Stimulated activated CD8-positive, alpha-beta memory T cell treated with anti-CD3 and anti-CD28 coated beads, Interleukin-12 subunit alpha, Interleukin-12 subunit beta, amount 100 ng/mL, for 4 hours (primary cell): ENCODE measurements at places on chromosomes 16 and 17.

DNA sequence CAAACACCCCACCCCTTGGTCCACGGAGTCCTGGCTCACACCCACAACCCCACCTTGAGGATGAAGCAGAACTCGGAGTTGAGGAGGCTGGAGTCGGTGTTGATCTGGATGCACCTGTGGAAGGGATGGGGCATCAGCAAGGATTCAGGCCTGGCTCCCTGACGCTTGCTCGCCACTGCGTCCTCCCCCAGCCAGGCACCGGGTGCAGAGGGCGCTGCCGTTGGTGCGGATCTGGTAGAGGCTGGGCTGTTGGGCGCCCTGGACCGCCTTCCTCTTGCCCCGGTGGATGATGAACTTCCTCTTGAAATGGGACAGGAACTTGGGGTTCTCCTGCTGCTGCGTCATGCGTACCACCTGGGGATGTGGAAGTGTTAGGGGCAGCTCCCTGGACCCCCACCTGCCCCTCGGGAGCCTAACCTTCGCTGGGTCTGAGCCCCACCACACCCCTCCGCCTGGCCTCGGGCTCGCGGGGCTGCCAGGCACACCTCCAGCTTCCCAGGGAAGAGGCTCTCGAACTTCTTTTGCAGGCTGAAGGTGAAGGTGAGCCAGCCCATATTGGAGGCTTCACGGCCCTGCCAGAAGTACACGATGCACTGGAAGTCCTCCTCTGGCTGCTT, 12.3 kb downstream of the FLII start:
- DNase-seq = no peak

DNA sequence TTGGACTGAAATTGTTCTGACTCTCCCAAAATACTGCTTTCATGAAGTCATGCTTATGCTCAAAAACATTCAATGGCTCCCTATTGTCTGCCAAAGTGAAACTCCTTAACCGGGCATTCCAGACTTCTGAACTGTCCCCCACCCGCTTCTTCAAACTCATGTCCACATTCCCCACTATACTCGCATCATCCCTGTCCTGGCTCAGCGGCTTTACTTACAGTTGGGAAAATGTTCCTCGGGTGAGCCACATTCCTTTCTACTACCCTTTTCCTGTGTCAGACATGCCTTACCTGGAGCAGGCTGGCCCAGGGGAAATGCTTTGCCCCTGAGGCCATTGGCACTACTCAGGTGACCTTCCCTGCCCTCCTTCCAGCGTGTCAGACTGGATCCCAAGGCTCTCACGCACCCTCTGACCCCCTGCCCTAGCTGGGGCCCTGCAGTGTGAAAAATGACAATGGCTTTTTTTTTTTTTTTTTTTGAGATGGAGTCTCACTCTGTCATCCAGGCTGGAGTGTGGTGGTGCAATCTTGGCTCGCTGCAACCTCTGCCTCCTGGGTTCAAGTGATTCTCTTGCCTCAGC, 5.3 kb downstream of the CYGB start:
- DNase-seq = no peak

DNA sequence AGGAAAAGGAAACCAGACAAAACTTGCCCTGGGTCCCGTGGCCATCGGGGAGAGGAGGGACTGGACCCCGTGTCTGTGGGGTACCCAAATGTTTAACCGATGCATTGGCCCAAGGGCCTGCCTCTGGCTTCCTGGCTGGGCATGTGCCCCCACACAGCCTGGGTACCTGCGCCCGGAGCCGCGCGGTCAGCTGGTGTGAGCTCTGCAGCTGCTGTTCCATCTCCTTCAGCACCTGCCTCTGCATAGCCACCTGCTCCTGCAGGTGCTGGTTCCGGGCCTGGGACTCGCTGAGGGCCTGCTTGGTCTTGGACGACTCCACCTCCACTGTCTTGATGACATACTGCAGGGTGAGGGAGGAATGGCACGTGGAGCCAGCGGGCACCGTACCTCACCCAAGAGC, 31.9 kb downstream of the KIFC3 start:
- DNase-seq = no peak

DNA sequence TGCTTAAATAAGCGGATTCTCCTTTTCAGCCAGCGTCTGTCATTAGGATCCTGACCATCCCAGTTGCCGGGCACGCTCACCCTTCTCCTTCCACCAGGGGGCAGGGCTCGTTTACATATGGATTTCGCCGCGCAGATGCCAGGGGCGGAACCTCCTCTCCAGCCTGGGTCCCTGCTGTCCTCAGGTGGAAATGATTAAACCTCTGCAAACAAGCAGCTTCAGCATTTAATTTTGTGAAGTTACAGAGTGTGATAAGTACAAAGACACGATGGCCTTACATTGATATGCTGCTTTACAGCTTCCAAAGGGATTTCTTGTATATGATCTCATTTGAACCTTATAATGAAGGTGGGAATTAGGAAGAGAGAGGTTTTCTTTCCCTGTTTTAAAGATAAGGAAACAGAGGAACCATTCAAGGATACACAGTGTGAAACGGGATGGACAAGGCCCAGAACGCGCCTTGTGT, 3.9 kb upstream of the KRT28 start:
- peak; percentile 53 for DNase-seq

- DNase-seq = no peak
These were observed 1576.8 kb downstream of the CDH8 start for GRCh38 chr16:60459463-60459862.

GRCh38 chr16:71431176-71431575, 10.7 kb downstream of the TLE7 start:
- DNase-seq = no peak

- DNase-seq = no peak
These were observed 41.1 kb upstream of the SOX9 start for GRCh38 chr17:72079700-72080099.

DNA sequence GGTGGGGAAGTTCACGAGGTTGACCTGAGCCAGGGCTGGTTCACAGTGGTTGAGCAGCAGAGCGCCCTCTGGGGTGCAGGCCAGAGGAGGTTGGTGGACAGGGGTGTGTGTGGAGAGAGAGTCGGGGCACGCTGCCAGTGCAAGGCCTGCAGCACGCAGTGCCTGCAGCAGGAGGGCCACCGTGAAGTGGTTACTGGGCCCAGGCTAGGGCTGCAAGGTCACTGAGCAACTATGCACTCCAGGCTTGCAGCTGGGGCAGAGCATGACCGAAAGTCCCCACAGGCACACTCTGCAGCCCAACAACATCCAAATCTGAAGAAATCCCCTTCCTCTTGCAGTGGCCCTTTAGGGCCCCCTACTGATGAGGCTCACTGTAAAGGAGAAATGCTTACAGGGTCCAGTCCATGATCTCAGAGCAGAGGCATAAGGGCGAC, 89.1 kb upstream of the NOL11 start:
- DNase-seq = no peak

DNA sequence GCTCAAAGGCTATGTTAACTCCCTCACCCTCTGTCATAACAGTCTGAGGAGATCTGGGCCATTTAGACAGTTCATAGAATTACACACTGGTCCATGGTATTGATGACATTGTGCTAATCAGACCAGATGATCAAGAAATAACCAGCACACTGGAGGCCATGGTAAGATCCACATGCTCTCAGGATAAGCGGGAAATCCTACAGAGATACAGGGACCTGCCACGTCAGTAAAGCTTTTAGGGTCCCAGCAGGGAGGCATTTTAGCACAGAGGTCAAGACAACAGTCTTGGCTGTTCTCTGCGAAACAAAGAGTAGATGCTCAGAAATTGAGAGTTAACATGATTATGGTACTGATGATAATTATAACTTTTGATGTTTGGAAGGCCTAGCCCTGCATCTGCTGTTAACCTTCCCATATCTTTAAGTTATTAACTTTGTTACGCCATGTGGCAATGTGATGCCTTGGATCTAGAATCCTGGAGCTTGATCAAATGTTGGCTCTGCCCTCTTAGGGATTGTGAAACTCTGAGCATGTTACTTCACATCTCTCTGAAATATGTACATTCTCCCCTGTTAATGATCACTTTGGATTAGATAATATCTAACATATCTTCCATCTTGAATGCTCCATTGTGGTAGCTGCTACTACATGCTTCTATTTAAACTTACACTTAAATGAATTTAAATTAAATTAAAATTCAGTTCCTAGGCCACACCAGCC, 172.0 kb upstream of the SOX9 start:
- no peak for DNase-seq

DNA sequence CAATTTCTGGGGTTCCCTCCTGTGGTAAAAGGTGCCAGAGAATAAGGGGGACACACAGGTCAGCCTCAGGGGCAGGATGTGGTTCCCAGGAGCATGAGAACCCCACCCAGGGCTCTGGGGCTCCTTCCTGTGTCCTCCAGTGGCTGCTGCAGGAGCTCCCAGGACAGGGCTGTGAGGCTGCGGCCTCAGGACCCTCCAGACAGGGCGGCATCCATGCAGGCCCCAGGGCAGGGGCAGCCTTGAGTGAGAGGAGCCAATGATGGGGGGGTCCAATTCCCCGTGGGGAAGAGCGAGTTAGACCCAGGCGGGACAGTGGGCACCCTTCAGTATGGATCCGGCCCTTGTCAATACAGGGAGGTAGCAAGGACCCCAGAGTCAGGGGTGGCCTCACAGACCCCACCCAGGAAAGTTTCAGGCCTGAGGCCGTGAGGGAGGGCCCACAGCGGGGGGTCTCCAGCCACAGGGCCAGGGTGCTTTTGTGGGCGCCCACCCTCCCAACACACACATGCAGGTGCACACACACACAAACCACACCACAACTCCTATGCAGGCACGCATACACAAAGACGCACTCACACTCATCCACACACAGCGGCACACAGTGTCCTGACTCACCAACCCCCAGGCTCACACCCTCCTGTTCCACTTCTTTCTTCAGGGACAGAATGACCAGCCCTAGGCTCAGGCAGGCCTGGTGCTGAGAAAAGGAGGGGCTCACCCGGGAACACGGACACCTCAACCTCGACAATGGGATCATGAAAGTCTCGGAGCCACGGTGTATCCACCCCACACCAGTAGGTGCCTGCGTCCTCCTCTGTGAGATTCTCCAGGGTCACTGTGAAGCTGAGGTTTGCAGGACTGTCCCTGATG, 1.8 kb downstream of the CD300C start:
- DNase-seq = no peak

DNA sequence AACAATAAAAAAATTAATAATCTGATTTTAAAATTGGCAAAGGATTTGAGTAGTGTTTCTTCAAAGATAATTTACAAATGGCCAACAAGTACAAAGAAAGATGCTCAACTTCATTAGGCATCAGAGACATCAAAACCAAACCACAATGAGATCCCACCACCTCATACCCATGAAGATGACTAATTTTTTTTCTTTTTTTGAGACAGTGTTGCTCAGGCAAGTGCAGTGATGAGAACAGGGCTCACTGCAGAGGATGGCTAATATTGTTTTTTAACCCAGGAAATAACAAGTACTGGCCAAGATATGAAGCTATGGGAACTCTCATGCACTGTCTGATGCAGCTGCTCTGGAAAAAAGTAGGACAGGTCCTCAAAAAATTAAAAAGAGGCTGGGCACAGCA, 14.9 kb downstream of the WDR45B start:
- DNase-seq = no peak

DNA sequence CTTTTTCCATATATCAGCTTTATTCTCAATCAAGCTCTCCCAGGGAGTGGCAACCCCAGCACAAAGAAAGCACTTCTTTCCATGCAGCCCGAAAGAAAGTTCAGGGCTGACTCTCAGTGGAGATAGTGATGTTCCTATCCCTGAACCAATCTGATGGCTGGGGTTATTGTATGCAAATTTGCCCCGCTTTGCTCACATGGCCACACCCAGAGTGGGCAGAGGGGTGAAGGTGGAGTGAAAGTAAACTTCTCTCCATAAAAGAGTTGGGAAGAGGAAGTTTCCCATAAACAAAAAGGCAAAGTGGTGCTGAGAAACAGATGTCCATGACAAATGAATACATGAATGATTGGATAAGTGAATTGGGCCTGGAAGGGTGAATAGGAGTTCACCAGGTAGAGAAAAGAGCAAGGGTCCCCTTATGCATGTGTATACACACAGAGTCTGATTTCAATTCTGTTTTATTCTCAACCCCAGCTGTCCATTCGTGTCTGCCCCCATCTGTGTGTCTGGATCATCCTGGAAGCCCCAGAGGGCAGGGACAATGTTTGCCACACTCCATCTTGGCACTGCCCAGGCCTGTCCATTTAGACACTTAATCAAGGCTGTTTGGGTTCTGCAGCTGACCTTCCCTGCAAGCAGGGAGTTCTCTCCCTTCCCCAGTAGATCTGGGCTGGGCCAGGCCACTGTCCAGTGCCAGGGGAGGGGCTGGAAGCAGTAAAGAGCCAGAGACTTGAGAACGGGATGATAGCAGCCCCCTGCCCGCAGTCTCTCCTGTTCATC, 14.1 kb upstream of the NGFR start:
- DNase-seq = no peak

GRCh38 chr17:12256380-12256995, 235.8 kb downstream of the MAP2K4 start:
- no peak for DNase-seq

GRCh38 chr17:6473128-6473767, 29.0 kb downstream of the PIMREG start:
- peak; percentile 35 for DNase-seq

DNA sequence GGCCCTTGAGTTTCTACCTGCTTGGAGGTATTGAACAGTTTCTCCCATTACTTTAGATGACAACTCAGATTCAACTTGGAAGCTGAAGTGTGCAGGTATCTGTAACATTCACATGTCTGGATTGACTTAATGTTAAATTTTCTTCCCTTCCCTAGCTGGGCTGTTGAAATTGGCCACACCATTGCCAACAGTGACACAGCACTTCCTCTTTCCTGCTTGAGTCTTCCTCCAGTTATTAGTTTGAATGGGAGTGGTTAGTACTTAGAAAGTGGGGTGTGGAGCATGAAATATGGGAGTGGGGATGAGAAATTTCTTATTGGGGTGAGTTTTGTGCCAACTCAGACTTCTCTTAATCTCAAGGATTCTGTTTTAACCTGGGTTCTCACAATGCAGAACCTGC, 454.9 kb downstream of the KCNJ2 start:
- DNase-seq = no peak

DNA sequence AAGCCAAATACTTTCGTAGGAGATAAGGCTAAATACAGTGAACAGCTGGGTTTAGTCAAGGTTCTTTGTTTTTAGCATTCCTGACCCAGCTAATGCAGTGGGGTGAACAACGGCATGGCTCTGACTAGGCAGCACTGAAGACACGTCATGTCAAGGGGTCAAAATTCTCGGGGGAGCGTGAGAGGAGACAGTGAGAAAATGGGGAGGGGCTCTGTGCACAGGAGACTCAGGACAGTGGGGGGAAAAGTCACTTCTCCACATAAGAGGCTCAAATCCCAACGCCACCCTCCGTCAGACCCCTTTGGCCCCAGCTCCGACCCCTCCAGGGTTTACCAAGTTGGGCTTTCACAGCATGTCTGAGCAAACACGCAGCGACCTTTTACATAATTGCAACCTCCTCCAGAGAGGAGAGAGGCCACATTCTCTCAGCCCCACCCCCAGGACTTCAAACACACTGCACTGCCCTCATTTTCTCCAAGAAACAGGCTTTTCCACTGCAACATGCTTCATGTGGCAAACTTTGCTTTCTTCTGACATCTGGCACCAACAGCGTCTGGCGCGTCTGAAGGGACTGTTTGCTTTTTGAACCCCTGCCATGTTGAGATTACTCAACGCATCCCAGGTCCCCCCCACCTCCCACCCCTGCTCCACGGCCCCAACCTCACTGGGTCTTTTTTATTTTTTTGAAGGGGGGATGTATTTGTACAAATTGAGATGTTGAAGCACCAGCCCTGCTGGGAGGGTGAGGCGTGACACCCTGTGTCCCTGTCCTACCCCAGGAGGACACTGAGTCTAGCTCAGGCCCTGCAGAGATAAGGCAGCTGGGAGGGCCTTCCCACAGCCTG, 30.0 kb downstream of the AXIN2 start:
- DNase-seq = no peak
